Dermis blood vessel endothelial cell (primary cell): ENCODE measurements at places on chromosomes 12 and 14. TPM values are rescaled to one million over a fixed set of nuclear protein-coding genes. Genes with fewer than 3 reads are reported as not detected.
A peak's percentile ranks its signal among the peaks of the same experiment; 100 is the strongest.

Gene CCDC88C
- total RNA-seq: 31.1 and 50.0 TPM in 2 replicates

Gene ERBB3
- total RNA-seq: 0.34 and 0.88 TPM in 2 replicates

Gene KRT5
- 0.42 and 2.7 TPM in 2 replicates for total RNA-seq

Gene MAP4K5
- 51.8 and 100 TPM in 2 replicates for total RNA-seq

GRCh38 chr12:325906-326305 lies 63.2 kb downstream of the KDM5A start:
- DNase-seq: no peak

- DNase-seq: no peak
These were observed 130.6 kb downstream of the PRKCH start for GRCh38 chr14:61451891-61452400.

Gene CMA1
- not detected in 2 replicates for total RNA-seq

DNA sequence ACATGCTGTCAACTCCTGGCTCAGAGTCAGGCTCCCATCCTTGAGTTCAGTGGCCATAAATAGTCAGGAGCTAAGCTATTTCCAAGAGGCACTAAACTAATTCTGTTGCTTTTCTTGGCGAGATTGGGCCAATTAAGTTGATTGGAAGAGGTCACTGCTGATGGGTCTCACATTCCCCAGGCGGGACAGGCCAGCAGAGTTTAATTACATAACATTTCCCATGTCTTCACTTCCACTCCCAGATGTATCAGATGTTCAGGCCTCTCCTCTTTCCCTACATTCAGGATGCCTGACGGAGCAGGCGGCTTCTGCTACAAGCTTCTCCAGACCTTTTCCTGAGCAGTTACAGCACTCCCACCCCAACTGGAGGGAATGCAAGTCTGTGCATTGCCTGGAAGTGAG lies 5.3 kb downstream of the NTF3 start:
- DNase-seq: no peak

- no peak for DNase-seq
These were observed 40.6 kb upstream of the MED13L start for GRCh38 chr12:116317986-116318575.

Gene SLC25A3
- total RNA-seq: 657 and 845 TPM in 2 replicates

DNA sequence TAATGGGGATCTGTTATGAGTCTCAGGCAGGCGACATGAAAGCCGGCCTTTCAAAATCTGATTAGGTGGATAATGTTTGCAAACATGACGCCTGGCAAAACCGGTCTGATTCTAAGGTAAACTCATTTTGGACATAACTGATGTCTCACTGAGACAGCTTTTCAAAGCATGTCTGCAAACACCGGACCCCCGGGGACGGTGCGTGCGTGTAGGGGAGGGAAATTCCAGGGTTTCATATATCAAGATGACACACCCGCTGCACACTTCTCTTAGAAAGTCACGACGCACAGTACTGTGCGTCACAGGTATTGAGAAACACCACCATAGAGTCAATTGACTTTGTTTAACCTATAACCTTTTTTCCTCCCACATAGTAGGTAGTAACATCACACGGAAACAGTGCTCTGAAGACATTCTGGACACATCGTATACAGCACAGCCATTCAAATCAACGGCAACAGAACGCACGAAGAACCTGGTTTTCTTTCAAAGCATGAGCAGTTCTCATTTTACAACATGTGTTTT lies 43.9 kb upstream of the TESC start:
- no peak for DNase-seq

Gene PYGL
- total RNA-seq: 64.5 and 99.6 TPM in 2 replicates

- no peak for DNase-seq
These were observed 140.6 kb upstream of the PLEKHG7 start for GRCh38 chr12:92562063-92562734.

DNA sequence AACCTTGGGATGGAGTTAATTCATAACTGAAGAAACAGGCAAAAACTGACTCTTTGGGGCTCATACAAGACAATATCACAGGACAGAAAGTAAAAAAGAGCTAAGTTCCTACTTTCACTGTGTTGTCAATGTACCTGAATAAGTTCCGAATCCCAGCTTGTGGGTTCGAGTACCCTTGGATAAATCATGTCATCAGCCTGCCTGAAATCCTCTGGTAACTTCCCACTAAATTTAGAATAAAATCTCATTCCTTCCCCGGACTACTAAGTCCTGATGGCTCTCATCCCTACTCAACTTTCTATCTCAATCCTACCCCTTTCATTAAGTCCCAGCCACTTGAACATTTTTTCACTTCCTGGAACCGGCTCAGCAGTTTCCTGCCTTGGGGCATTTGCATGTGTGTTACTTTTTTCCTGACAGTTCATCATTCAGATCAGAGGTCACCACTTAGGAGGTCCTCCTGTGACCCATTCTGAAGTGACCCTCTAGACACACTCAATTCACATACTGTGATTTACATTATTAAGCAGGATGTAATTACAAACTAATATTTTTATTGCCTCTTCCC lies 12.7 kb downstream of the ERP29 start:
- DNase-seq: peak; percentile 48
